Left renal cortex interstitium (tissue), 4 donors: ENCODE measurements at places on chromosomes 13 and 19.

GRCh38 chr19:681029-682019 lies 5.1 kb downstream of the FSTL3 start:
- DNase-seq, result no peak

DNA sequence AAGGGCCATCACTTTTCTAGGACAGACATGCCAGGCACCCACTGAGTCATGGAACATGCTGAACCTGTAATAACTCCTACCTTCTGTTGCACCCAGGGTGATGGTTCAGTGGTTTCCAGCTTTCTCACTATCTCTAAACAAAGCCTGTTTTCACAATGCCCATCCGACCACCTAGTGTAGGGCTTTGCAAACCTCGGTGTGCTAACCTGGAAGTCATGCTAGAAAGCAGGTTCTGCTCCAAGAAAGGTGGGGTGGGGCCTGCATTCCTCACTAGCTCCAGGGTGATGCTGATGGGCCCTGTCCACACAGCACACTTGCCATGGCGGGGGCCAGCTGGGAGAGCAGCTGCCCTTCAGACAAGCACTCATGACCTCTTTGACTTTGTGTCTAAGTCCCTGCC lies 43.4 kb downstream of the COL4A2 start:
- no peak for DNase-seq

GRCh38 chr13:59997976-59998375 lies 165.8 kb downstream of the DIAPH3 start:
- DNase-seq, result no peak

- DNase-seq, result no peak
Measured at GRCh38 chr13:37395544-37395943, 203.0 kb downstream of the POSTN start.

DNA sequence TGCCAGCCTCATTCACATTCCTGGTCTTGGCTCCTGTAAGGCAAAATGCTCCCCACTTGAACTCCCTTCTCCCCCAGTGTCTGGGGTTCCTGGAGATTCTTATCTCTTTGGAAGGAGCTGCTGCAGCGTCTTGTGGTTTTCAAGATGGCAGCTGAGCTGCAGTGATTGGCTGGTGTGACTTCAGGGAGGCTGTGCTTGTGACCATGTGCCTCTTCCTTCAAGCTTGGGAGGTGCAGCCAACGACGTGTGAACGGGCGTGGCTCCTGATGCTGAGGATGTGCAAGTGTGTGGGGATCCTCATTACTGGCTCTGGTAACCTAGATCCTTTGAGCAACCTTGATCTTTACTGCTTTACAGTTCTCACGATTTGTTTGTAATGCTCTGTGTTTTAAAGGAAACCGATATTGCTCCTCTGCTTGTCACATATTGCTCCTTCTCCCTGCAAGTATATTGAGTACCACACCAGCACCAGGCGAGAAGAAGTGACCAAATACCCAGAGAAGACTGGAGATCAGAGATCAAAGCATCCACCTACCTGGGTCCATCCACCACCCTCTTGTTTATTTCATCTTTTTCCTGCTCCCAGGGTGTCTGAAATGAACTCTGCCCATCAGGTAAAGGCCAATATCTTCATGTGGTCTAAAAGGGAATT lies 208.5 kb downstream of the FGF9 start:
- no peak for DNase-seq

DNA sequence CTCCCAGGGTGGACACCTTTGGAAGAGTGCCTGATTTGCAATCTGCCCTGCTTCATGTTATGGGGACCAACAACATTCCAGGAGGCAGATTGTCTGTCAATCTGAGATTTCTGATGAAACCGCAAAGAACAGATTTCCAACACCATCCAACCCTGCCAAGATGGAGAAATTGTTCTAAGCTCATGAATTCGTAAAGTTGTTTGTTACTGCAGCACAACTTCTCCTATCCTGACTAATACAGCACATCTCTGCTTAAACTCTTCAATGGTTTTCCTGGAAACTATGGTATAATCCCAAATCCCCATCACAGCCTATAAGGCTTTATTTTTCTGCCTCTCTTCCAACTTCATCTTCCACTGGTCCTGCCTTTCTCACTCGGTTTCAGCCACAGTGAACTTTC lies 210.3 kb upstream of the TSHZ3 start:
- DNase-seq, result no peak

DNA sequence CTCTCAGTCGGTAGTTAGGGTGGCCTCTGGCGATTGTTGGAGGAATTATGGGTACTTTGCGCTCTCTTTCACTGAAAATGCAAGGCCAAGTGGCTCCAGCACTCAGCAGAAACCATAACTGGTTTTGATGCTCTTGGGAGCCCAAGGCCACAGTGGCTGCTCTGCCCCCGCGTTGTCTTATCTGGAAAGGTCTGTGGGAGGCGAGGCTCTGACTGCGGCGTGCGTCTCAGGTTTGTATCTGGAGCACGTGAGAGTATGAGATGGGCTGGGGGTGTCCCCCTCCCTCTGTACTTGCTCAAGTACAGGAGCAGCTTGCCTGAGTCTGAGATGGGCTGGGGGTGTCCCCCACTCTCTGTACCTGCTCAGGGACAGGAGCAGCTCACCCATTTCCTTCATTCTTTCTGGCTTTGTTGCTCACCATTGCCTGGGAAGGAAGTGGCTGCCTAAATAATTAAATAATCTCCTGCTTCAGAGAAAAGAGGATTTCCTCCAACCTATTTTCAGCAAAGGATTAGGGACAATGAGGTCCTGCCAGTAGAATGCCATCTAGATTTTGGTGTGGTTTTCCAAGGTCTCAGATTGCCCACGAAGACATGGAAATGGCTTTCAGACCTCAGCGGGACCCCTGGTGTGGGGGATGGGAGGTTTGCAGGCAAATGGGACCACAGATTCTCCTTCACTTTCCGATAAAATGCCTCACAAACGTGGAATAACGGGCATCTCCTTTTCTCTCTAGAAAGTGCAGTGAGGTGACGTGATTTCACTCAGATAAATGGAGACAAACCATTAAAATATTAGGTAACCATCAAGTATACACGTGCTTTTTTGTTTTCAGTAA lies 14.7 kb downstream of the ATP11A start:
- no peak for DNase-seq

DNA sequence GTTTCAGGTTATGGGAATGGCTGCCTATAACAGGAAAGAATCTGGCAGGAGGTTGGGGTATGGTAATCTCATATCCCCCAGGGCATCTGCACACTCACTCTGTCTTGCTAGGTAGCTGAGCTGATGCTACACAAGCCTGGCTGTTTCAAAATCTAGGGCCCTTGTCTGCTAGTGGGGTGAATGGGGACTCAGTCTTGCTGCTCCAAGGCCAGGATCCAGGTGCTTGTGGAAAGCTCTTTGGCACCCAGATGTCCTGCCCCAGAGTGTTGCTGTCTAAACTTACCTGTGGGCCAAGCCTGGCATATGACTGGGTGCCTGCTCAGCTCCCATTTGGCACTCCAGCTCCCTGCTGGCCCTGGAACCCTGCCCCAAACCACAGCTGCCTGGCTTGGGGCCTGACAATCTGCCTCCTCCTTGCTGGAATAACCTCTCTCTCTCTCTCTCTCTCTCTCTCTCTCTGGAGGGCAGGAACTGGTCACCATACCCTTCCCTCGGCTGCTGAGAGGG lies 158.1 kb upstream of the TSC22D1 start:
- DNase-seq, result no peak

DNA sequence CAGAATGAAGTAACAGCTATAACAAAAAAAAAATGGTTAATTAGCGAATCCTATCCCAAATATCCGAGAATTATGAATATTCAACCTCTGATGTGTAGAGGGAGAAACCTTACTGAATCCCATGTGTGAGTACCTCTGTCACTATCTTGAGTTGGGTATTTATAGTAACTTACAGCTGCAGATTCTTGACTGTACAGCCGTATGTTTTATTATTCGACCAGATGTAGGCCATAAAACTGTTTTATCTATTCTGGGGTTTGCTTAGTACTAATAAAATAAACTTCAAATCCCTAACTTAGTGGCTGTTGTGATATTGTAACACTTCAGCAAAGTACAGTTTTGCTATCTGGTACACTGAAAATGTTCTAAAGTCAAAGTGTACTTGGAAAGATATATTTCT lies 120.0 kb downstream of the EFNB2 start:
- DNase-seq, result peak; percentile 33

DNA sequence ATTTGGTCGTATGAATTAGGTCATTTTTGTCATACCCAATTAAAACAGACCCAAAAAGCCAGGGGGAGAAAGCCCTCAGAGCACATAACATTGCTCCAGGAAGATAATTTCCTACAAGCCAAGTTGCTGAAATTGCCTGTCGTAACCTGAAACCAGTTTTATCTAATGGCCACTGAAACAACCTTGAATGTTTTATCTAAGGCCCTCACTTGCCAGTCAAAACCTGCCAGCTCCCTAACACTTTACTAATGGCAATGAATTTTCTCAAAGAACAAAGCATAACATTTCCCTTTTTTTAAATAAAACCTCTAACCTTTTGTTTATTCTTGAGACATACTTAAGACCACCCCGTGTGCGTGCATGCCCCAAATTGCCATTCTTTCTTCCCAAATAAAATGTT lies 496.2 kb upstream of the KLHL1 start:
- DNase-seq, result no peak

DNA sequence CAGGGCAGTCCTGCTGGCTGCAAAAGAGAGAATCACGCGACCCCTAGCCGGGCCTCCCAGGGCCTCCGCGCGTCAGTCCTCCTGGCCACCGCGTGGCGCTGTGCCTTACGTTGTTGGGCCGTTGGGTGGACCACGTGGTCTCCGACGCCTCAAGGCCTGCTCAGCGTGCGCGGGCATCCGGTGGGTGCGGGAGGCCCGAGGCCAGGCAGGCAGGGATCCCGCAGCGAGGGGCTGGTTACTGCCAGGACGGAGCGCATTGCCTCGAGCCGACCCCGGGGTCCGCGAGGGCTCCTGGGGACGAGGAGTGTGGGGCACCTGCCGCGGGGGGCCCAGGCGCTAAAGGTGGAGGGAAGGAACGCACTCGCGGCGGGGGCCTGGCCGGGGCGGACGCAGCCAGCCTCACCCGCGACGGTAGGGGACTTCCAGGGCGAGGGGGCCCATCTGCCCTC lies at the start of gene TDRD12:
Gene TDRD12 (plus strand): TSS at position 157 of the 449 bp plus-strand sequence. CDS start 306 bp downstream, outside the sequence.
- DNase-seq, result no peak

- DNase-seq, result no peak
Measured at GRCh38 chr13:42707586-42707985, 73.8 kb upstream of the FAM216B start.

DNA sequence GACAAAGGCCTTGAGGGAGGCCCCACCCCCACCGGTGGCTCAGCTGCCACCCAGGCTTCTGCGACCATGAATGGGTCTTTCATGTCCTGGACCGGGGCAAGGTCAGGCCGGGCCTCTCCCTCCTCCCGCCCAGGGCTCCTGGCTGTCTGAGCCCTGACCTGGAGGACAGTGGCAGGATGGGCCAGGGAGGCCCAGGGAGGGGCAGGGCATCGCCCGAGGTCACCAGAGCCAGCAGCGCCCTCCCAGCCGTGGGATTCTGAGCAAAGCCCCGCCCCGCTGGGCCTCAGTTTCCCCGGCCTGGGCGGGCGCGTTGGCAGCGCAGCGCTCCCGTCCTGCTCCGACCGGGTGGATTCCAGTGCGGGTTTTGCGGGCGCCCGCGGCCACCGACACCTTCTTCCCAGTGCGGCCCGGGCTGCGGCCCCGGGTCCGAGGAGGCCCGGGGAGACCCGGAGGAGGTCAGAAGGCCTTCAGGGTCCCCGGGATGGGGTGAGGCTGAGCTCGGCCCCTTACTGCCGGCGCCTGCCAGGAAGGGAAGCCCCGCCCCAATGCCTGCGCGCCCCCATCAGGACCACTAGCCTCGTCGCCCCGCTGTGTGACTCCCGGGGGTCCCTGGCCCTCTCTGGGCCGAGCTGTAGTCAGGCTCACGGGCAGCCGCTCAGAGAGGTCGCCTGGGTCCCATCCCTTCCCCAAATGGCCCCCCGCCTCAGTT lies 24.6 kb upstream of the SEMA6B start:
- DNase-seq, result no peak

GRCh38 chr19:18279516-18280246 lies 1.7 kb downstream of the JUND start:
- DNase-seq, result no peak

DNA sequence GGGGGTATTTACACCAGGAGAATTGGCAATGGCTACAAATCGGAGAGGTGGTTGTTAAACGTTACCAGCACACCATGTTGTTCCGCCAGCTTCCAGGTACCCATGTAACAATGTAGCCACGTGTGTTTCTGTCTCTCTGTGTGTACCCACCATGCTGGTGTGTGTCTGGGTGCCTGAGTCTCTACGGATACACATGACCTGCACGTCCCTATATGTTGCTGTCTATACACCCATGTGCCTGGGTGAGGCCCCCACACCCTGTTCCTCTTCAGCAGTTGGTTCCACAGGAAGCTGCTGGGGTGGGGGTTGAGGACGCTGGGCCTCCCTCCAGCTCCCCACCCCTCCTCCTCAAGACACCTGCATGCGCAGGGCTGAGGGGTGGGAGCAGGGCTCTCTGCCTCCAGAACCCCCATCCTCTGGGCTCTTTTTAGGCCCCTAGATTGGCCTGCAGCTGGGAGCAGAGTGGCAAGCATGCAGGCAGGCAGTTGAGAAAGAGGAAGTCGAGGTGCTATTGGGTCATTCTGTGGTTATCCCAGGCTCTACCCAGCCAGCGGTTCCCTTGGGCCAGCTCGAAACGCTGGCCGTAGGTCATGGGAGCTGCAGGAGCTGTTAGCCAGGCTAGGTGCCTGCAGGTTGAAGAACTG lies at the start of gene ARHGEF18:
Gene ARHGEF18 (plus strand): TSS at position 351 of the 644 bp plus-strand sequence. CDS start 13,954 bp downstream, outside the sequence.
- DNase-seq, result no peak

- no peak for DNase-seq
Measured at GRCh38 chr13:58985845-58986244, 1177.9 kb downstream of the DIAPH3 start.

GRCh38 chr13:96025283-96025682 lies 27.9 kb downstream of the UGGT2 start:
- DNase-seq, result no peak

DNA sequence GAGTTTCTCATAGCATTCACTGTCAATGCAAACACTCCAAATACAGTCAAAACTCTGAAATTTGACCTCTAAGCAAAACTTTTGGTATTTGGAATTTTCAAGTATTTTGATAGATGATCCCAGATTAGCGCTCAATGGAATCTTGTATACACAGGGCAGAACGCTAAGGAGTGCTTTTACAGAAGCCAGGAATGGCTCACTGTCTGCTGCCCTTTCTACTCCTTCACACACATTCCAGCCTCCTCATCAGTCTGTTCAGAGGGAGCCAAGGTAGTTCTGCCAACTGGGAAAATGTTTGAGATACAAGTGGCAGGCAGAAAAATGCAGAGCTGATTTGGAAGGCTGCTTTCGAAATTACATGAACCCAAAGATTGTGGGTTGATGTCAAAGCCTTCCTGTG lies 4.4 kb upstream of the STARD13 start:
- no peak for DNase-seq
